Epithelial cell of esophagus (primary cell): ENCODE measurements at places on chromosomes 13 and 19.

DNA sequence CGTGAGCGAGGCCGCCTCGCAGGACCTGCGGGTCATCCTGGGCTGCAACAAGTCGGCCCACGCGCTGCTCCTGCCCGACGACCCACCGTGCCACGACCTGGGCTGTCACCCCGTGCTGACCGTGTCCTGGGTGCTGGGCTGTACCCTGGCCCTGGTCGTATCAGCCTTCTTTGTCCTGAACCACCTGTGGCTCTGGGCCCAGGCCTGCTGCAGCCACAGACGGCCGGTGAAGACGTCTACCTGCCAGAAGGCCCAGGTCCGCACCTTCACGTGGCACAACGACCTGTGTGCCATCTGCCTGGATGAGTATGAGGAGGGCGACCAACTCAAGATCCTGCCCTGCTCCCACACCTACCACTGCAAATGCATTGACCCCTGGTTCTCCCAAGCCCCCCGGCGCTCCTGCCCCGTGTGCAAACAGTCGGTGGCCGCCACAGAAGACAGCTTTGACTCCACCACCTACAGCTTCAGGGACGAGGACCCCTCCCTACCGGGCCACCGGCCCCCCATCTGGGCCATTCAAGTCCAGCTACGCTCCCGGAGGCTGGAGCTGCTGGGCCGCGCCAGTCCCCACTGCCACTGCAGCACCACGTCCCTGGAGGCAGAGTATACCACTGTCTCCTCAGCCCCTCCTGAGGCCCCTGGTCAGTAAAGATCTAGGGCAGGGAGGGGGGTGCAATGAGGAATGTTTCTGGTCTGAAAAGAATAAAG, 1.1 kb downstream of the ZNRF4 start:
- DNase-seq: no peak

DNA sequence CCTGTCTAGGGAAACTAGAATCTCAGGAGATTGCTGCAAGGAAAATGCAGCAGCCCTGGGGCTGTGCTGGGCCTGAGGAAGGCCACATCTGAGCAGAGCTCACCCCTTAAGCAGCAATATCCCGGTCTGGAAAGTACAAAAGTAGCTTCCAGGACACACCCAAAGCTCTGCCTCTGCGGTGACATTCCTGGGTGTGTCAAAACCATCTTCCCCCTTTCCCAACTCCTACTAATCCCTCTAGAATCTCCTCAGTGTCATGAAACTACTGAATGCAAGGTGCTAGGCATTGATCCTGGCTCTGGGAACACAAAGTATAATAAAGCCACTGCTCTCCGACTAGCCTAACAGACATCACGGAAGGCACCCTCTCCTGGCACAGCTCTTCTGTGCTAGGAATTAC, 5.0 kb downstream of the PBX4 start:
- peak; percentile 71 for DNase-seq

DNA sequence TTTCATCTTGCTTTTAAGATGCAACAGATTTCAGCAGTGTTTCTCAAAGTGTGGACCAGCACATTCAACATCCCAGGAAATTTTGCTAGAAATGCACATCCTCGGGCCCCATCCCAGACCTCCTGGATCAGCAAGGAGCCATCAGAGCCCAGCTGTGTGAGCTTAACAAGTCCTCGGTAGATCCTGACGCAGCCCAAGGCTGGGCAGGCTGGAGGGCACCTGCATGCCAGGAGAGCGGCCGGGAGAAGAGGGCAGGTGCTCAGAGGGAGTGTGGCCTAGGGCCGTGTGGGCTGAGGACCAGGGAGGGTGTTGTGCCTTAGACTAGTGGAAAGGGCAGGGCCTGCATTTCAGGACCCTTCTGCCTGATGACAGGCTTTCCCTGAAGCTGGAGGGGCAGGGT, 2.2 kb upstream of the MCF2L start:
- no peak for DNase-seq

DNA sequence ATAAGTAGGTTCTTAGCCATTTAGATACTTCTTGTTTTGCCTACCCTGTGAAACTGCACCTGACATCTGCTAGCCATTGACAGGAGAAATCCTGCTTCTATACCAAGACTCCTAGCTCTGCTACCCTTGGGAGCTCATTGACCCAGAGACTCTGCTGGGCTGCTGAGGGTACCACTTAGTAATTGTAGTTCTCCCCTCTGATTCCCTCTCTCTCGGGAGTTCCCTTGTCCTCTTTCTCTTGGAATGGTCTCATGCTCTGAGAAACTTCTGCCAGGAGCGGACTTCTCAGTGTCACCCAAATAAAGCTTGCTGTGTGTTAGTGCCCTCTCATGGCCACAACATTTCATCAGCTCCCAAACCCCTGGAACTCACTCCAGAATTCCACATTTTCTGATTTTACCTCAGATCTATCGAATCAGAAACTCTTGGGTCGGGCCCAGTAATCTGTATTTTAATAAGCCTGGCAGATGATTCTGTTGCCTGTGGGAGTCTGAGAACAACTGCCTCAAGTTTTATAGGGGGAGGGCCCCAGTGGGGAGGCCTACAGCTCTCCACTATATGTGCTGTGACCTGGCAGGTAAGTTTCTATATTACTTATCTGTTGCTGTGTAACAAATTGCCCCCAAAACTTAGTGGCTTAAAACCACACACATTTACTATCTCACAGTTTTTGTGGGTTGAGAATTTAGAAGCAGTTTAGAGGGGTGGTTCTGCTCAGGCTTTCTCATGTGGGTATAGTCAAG, 221.1 kb downstream of the TDRD3 start:
- peak; percentile 34 for DNase-seq

DNA sequence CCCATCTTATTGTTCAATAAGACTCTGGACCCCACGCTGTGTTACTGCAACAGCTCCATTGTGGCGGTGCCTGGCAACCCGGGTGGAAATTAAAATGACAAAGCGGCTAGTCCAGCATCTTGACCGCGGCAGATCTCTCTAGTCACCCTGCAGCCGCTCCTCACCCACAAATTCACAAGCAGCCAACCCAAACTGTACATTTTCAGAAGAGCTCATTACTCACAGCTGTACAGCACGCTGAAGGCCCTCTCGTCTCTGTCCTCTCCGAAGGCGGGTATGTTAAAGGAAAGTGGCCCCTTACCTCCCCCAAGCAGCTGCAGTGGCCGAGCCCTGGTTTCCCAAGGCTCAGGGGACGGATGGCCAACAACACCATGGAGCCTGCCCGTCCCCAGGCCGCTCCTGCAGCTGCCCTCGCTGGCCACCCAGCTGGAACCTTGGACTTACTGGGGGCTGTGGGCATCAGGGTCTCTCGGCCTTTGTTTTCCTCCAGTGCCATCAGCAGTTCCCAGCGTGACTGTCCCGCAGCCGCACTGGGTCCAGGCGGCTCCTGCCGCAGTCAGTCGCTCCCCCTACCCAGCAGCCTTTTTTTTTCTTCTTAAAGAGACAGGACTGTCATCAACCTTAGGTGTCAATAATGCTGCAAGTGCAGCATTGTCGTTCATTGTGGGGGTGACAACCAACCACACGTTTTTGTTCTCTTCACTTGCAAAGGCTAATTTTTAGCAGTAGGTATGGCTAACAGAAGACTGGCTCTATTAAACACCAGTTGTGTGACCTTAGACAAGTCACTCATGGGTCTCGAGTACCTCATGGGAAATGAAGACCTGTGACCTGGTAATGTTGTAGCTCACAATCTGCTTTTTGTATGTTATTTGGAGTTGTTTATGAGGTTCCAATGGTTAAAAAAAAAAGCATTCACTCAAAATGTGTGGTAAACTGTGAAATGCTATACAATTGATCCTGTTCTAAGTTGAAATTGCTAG, at the start of gene SACS:
Gene SACS, minus strand, starts transcription at position 532 of the 983 bp plus-strand sequence. CDS start 22,463 bp downstream, outside the sequence.
- DNase-seq: peak; percentile 33

- DNase-seq: peak; percentile 72
Observed at GRCh38 chr19:4139614-4140236, 13.7 kb upstream of the CREB3L3 start.

DNA sequence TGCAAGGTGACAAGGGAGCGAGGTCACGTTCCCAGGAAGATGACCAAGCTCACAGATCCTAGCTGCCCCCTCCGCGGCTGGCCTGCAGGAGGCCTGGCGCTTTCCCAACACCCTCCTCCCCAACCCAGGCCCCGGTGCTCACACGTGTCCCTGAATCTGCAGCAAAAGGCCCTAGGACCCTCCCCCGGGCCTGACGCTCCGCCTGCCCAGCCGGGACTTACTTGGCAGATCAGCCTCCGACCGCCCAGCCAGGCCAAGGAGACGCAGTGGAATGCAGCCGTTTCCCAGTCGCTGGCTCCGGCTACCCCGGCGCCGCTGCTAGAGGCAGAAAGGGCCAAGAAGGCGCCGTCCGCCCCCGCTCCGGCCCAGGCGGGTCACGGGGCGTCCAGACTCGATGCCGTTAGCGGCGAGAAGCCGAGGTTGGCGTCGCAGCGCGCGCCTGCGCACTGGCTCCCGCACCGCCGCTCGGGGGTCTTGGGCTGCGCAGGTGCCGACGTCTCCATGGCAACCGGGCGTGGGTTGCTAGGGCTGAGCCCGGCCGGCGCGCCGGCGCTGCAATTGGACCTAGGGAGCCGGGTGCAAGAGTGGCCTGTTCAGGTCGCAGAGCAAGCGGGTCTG, at the start of gene PNMA8A:
Gene PNMA8A, minus strand, starts transcription at position 448 of the 618 bp plus-strand sequence. CDS start 528 bp downstream, outside the sequence.
- no peak for DNase-seq

GRCh38 chr13:74675972-74676371, 541.8 kb upstream of the KLF12 start:
- DNase-seq: no peak

DNA sequence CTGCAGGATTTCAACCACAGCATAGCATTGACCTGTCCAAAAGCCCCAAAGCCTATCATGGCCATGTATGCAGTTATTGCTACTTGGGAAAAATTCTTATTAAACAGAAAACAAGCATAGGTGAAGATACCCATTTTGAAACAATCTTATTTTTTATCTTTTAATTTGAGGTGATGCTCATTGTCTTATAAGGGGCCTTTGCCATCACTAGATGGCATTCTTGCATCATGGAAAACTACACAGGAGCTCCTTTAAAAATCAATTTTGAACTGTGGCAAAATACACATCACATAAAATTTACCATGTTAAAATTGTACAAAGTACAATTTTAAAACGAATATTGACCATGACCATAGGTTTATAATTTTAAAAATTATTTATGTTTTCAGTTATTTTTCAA, 38.9 kb upstream of the ZNF835 start:
- DNase-seq: no peak

GRCh38 chr13:28875846-28876615, 55.9 kb downstream of the MTUS2 start:
- DNase-seq: no peak

- DNase-seq: no peak
Observed at GRCh38 chr19:1685046-1685445, 32.6 kb upstream of the TCF3 start.

GRCh38 chr13:113979791-113980471, 6.1 kb upstream of the C13orf46 start:
- no peak for DNase-seq

- peak; percentile 99 for DNase-seq
Observed at GRCh38 chr19:38658462-38659306, 11.2 kb downstream of the ACTN4 start.

DNA sequence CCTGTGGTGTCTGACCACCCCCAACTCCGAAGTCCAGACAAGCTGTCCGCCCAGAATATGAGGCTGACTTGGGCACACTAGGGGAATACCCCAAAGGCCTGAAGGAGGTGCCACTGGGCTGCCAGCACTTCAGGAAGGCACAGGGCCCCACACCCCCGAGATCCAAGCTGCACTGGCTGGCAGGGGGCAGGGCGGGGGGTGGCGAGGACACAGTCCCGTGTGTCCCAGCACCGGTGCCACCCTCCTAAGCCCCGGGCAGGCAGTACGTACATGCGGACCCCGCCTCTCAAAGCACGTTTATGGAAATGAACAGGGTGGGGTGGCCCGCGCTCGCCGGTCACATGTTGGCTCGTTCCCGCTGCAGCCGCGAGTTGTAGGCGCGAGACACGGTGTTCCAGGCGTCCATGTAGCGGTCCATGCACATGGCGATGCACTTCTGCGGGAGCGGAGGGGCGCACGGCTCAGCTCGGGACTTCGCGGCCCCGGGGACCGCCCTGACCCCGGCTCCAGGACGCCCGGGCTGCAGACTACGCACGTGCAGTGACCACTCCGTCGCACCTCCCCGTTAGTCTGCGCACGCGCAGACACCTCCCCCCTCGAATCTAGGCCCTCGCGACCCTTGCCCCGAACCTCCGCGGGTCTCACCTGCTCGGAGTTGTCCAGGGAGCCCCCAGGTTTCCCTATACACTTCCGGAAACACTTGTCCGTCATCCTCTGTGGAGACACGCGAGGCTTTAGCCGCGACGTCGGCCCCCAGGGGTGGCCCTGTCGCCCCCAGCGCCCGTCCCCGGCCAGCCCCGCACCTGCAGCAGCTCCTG, 566 bp downstream of the TIMM13 start:
- DNase-seq: peak; percentile 35

GRCh38 chr19:31963746-31964145, 381.7 kb upstream of the ZNF507 start:
- DNase-seq: no peak

GRCh38 chr13:106100171-106100919, 435.1 kb downstream of the EFNB2 start:
- DNase-seq: peak; percentile 38

DNA sequence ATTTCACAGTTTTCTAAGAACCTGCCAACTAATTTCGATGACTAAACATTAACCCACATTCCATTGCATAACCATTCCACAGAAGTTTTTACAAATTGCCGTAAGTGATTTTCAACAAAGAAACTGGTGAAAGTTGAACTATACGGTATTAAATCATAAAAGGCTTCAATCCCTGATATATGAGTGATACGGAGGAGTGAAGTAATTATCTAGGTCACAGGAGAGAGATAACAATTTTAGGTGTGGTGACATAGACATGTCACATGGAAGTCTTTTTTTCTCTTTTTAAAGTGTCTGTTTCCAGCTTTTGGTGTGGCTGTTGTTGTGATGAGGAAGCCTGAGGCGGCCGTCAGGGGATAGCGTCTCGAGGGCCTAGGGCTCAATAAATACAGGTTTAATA, 29.4 kb downstream of the TBC1D4 start:
- DNase-seq: peak; percentile 76

DNA sequence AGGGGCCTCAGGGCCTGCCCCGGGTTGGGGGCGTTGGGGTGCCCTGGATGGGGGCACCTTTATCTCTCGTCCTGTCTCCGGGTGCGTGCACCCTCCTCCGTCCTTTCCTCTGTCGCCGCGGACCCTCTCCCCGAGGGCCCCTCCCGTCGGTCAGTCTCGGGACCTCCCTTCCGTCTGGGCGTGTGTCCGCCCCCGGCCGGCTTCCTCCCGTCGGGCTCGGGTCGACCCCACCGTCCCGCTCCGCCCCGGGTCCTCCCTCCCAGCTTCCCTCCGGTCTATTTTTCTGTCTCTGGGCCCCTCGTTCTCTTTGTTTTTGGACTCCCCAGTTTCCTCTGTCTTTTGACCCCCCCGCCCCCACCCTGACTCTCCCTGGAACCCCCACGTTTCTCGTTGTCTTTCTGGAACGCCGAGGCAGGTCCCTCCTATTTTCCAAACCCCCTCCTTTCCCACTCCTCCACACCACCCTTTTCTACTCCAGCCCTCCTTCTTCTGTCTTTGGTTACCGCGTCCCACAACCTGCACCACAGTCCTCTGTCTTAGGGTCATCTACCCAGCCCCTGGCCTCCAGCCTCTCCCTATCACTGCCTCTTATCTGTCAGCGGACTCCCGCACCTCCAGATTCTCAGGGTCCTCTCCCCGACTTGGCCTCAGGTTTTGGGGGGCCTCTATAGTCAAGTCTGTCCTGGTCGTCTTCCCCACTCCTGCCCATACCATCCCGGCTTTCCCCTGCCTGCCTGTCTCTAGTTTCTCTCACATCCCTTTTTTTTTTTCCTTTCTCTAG, 757 bp downstream of the EGLN2 start:
- DNase-seq: no peak

- no peak for DNase-seq
Observed at GRCh38 chr13:33180122-33180804, 105.3 kb downstream of the STARD13 start.
